ENCODE measurements at places on chromosomes 5 and 9.

DNA sequence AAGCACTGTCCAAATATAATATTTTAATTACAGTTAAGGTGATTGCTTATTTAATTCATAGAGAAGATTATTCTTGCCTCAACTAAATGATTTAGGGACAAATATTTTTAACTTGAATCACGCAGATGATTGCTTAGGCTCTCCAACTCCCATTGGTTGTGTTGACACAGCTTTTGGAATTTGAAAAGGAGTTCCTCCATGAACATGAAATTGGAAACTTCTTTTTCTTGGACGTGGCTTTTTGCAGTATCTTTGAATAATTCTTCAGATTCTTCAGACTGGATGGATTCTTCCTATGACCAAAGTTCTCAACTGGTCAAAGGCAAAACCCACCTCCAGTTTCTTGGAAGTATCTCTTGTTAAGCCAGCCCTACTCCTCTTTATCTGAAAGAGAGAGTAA, 456.4 kb upstream of the KLF4 start:
- no peak for DNase-seq

- no peak for DNase-seq
Observed at GRCh38 chr5:65823845-65824445, 101.9 kb downstream of the NLN start.

GRCh38 chr9:70052768-70053167, 9.1 kb downstream of the MAMDC2 start:
- no peak for DNase-seq

GRCh38 chr5:166286832-166287231, 2004.6 kb upstream of the WWC1 start:
- no peak for DNase-seq

GRCh38 chr5:135016861-135017290, 17.2 kb downstream of the PITX1 start:
- no peak for DNase-seq

DNA sequence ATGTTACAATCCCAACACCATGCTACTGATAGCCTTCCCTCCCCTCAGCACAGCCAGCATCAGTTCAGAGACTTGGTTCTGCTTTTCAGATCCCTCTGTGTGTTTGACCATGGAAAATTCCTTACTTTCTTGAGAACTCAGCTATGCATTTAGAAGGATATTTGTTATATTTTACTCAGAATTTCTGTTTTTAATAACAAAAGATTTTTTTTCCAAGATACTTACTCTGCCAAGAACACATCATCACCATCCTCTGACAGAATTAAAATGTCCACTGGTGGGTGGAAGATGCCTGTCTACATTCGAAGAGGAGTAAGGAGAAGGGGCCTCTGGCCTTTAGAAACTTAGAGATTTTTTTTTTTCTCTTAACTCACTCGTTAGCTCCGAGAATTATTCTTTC, 56.1 kb upstream of the CKMT2 start:
- no peak for DNase-seq

DNA sequence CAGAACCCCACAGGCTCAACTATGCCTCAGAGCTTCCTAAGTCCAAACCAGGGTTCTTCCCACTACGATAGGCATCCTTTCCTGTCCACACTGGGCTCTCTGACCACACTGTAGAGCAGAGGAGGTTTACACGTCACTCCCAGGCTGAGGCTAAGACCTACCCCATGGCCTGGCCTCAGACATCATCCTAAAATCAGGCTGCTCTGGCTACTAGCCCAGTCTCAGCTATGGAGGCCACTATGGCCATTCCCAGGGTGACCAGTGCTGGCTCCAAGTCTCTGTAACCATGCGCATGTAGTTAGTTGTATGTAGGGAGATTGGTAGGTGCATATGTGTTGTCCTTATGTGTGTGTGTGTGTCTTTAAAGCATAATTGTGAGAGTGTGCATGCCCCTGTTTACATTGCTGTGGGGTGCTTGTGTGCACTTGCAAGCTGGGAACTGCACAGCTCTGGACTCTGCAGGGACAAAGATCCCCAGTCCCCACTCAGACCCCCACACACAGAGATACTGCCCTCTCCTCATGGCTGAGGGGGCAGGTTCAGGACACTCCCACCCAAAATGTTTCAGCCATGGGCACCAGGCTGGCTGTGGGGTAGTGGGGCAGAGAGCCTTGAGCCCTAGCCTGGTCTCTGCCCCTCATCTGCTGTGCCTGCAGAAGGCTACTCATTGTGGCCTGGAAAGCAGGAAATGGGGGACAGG, 12.3 kb downstream of the PDLIM4 start:
- no peak for DNase-seq

DNA sequence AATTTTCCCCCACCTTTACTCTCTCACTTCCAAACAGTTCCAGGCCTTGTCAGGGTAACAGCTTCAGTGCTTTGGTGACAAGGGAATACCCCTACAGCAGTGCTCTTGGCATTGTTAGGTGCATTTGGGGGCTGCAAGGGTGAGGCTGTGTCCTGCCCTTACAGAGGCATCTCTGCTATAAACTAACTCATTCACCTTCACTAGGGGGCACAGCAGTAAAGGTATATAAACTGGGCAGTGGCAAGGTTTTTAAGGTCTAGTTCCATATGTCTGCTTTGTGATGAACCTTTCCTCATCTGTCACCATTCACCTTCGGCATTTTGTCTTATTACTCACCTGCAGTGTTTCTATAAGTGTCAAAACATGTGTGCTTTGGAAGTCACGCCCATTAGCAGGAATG, 79.1 kb upstream of the GPR151 start:
- no peak for DNase-seq

GRCh38 chr5:135565725-135566421, 12.9 kb downstream of the CXCL14 start:
- DNase-seq: peak; percentile 47
